ENCODE measurements at places on chromosomes 7 and 10.
A peak's percentile ranks its signal among the peaks of the same experiment; 100 is the strongest.

GRCh38 chr10:75051308-75051707 lies 60.1 kb upstream of the SAMD8 start:
- no peak for DNase-seq

DNA sequence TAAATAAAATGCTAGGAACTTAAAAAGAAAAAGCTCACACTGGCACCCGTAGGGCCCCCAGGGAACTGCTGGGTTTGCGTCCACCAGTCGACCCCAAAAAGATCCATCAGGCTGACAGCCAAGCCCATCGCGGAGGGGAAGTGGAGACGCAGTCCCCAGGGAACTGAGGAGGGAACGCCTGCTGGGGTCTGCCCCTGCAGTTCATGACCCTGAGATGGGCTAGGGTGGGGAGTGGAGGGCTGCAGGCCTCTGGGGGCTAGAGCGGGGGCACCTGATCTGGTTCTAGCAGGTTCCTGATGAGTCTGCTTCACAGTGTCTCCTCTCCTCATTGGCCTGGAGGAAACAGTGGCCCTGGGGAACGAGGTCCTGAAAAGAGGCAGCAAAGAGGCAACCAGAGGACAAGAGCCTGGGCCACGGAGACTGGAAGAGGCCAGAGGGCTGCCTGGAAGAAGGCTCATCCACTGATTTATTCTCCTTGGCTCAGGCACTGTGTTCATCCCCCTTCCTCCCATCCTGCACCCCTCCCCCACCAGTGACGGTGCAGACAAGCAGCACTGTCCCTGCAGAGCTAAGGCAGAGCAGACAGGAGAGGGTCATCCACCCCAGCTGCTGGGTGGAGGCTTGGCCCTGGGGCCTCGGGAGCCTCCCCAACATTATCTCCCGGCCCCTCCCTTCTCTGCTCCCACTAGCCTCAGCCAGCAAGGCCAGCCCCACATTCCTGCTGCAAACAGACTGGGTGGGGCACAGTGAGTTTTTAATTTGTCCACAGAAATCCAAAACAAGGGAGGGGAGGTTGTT lies 24.7 kb upstream of the HSPA12A start:
- DNase-seq = no peak

DNA sequence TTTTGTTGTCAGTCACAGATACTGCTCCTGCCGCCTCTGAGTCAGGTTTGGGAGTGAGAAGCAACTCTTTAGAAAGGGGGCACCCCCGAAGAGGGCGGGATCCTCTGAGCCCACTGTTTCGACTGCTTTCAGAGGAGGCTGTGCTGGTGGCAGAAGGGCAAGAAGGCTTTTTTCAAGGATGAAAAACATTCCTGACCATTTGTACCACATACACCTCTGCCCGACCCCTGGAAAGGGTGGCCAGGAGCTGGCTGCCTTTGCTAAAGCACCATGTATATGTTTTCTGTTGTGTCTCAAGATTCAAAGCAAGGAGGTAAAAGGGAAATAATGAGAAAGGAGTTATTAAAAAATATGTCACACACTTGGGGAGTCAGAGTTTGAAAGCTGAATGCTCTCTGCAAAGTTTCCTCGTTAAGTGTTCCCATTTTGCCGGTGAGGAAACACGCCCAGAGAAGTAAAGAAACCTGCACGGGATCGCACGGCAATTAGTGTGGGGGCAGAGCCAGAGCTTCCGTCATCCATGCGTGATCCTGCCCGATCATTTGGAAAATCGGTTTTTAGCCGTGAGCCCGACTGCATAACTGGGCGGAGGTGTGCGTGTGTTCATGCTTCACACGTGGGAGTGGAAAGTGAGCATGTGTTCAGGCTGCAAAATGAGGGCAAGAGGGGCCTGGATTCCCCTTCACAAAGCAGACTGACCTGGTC lies 163.2 kb downstream of the ADAM12 start:
- no peak for DNase-seq

DNA sequence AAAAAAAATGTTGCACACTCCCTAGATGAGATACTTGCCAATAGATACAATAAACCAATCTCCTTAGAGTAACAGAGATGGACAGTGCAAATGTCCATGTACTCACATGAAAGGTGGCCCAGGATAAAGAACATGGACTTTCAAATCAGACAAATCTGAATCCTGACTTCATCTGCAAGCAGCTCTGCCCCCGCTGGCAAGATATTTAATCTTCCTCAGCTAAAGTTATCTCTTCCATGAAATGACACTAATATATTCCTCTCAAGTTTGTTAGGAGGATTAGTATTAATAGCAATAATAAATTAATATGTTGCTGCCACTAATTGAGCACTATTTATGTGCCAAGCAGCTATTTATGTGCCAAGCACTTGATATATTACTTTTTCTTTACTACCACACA lies 148.6 kb upstream of the YAE1 start:
- no peak for DNase-seq

DNA sequence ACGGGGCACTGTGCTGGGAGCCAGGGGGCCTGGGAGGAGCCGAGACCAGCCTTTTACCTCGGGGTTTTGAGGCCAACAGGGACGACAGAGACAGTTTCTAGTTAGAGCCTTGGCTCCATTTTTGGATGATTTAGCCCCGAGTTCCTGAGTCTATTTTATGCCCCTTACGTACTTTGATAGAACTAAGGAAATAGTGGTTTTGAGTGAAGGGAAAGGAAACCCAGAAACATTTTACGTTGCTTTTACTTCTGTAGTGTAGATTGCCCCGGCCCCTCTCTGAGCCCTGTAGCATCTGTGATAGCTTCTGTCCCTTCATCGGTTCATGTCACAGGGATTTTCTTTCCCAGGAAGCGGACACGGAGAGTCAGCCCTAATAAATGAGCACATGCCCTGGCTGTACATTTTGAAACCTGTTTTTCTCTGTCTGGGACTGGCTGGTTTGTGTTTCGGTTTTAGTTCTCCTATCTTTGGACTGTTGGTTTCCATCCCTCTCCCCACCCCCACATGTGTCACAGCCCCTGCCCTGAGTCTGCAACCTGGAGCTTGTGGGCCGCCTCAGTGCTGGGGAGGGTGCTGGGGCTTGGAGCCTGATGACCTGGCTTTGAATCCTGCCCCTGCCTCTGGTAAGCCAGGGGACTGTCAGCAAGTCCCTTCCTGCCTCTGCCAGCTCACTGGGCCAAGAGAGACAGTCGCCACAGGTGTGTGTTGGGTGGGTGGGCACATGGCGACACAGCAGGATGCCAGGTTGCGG lies 6.9 kb upstream of the ORAI2 start:
- DNase-seq = no peak

- DNase-seq = no peak
Observed at GRCh38 chr7:12715372-12716133, 28.1 kb downstream of the ARL4A start.

DNA sequence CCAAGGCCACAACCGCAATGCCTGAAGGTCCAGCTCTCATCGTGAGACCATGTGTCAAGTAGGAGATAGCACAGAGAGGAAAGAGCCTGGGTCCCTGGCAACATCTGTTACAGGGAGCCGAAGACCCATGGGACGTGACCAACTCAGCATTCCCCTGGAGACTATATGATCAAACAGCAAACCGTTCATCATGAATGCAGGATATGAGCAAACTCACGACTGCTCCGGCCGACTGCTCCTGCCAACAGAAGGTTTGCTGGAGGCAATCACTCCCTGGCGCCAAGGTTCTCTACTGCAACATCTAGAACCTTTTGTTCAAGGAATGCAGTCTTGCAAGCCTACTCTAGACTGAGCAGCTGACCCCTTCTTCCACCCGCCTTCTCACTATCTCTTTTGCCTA lies 114.3 kb downstream of the ALOX5 start:
- DNase-seq = no peak

DNA sequence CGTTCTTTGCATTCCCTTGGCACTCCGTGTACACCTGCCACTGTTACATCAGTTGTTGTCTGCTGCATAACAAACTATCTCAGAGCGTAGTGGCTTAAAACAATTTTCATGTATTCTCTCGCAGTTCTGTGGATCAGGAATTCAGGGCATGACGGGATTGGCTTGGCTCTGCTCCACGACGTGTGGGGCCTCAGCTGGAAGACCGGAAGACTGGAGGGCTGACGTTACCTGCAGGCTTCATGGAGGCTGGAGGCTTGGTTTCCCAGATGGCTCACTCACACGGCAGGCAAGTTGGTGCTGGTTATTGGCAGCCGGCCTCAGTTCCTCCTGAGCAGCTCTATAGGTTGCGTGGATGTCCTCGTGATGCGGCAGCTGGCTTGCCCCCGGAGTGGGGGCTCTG lies 25.5 kb downstream of the NYAP1 start:
- DNase-seq = no peak

- DNase-seq = no peak
Observed at GRCh38 chr7:157652161-157652953, 315.6 kb downstream of the DNAJB6 start.

DNA sequence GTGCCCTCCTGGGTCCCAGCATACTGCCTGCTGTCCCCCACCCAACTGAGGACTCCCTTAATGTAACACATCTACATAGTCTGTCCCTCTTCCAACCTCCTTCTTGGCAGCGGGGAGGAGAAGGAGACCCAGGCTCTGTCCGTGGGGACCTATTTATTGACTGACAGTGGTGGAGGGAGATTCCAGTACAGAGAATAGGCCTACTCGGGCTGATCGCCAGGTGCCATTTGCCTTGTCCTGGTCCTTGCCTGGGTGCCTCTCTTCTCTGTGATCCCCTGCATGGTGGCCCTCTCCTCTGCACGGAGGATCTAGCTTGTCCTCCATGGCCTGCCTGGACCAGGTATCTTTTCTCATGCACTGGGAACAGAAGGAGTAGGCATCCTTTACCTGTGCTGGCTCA lies 17.0 kb downstream of the GHRHR start:
- DNase-seq = no peak

DNA sequence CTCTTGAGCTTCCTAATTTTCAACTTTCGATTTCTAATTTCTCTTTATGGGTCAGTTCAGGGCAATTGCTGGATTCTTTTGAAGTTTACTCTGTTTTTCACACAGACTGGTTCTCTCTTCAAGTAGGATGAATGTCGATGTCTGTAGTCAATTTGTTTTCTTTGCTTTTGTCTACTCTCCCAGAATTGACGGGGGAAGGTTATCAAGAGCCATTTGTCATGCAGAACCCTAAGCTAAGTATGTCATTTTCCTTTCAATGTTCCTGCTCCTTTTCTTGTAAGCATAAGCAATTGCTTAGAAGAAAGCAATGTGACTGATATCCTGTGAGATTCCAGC lies 53.7 kb downstream of the SLC39A12 start:
- DNase-seq = no peak

DNA sequence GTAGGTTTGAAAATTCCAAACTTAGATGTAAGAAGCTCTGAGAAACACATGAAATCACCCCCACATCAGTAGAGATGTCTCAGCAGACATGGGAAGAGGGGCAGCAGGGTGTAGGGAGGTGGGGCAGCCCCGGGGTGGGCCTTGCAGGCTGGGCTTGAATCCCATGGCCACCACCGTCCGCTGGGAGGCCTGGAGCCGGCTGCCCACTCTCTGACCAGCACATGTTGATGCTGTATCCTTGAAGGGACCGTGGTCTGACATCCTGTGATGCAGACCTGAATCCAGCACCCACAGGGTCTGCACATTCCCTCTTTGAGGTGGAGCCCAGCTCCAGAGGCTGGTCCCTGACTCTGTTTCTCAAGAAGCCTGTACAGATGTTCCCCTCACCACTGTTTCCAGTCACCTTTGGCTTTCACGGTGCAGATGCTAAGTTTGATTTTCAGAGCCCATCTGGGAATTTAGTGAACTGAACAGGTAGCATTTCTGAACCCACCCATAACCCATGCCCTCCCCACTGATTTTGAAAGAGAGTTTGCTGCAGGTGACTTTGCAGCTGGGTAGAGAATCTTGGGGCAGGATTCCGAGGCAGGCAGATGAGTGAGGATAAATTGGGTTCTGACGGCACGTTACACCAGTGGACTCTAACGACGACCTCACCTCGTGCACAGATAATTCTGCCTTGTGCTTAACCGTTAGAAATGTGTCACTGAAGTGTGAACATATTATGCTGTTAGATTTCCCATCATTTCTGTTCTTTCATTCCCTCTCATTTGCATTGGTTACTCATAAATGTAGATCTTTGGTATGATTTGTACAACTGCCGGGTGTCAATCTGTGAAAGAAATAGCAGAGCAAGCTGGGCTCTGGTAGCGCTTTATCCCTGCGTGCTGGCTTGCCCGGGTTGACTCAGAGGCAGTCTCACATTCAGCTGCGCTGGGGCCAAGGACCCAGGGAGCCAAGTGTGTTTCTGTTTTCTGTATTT lies 45.7 kb downstream of the IKZF1 start:
- DNase-seq = peak; percentile 44

DNA sequence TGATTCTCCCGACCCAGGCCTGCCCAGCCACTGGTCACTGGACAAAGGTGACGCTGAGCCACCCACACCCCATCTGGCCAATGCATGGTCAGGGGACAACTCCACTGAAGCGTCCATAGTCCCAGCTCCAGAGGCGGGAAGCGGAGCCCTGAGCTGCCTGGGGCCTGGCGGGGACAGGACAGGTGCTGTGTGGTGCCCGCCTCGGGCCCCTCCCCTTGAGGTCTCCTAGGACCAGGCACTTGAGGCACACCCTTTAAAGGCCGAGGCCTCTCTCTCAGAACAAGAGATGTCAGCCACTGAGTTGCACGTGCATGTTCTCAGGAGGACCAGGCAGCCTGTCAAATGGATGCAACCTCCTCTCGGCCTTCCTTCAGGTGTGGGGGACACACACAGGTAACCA lies 52.5 kb upstream of the PPP2R2D start:
- DNase-seq = no peak

DNA sequence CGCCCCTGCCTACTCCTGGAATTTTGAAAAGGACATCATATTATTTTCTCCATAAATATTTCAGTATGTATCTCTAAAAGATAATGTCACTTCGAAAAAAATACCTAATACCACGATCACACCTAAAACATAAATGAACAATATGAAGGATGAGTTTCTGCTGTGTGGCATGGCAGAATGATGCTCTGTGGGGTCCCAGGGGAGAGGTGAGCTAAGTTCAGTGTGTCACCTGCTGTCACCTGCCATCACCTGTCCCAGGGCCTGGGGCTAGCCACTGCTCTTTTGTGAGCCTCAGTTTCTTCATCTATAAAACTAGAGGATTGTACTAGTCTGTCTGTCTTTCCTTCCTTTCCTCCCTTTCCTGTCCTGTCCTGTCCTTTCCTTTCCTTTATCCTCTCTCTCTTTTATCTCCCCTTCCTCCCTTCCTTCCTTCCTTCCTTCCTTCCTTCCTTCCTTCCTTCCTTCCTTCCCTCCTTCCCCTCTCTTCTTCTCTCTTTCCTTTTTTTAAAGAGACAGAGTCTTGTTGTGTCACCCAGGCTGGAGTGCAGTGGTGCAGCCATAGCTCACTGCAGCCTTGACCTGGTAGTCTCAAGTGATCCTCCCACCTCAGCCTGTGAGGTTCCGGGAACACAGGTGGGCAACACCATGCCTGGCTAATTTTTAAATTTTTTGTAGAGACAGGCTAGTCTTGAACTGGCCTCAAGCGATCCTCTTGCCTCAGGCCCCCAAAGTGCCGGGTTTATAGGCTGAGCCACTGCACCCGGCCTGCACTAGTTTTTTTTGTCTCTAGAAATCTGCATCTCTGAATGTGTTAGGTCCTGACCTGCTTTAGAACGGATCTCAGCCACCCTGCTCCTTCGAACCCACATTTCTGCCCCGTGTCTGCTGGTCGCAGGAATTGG lies 43.1 kb downstream of the CUX1 start:
- DNase-seq = no peak

All from activated CD8-positive, alpha-beta memory T cell treated with anti-CD3 and anti-CD28 coated beads for 1 hour (primary cell).